ENCODE measurements at places on chromosomes 16 and 17.

DNA sequence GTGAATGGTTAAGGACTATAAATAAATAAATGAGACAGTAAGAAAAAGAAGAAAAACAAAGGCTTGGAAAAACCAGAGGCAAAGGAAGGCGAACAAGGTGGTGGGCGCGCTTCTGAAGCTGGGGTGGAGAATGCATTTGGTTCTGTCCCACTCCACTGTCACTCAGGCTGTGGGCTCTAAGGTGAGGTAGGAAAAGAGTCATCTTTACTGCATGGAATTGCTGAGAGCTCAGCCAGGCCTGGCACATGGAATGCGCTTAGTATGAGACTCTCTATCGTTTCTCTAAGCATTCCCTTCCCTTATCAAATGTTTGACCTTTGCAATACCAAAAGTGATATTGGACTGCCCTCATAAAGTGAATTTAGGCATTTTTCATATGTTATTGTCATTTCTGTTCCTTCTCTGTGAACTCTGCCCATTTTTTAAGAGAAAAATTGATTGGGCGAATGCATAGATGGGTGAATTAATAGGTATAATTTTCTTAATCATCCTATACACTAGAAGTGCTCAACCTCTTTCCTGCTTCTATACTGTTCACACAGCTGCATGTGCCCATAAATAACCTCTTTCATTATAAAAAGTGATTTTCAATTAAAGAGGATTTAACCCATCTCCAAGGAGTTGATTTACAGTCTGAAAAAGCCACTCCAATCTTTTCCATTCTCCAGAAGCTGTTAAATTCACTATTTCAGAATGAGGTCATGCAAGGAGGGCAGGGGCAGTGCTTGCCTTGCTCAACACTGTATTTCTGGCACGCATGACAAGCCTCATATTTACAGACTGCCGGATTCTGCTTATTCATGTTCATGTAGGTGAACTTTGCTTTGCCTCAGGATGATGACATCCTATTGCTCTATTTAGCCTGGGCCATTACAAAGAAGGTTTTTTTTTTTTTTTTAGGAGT lies 87.7 kb downstream of the MYH10 start:
- no peak for DNase-seq

- DNase-seq, result no peak
Measured at GRCh38 chr17:251531-251930, 70.1 kb upstream of the DOC2B start.

DNA sequence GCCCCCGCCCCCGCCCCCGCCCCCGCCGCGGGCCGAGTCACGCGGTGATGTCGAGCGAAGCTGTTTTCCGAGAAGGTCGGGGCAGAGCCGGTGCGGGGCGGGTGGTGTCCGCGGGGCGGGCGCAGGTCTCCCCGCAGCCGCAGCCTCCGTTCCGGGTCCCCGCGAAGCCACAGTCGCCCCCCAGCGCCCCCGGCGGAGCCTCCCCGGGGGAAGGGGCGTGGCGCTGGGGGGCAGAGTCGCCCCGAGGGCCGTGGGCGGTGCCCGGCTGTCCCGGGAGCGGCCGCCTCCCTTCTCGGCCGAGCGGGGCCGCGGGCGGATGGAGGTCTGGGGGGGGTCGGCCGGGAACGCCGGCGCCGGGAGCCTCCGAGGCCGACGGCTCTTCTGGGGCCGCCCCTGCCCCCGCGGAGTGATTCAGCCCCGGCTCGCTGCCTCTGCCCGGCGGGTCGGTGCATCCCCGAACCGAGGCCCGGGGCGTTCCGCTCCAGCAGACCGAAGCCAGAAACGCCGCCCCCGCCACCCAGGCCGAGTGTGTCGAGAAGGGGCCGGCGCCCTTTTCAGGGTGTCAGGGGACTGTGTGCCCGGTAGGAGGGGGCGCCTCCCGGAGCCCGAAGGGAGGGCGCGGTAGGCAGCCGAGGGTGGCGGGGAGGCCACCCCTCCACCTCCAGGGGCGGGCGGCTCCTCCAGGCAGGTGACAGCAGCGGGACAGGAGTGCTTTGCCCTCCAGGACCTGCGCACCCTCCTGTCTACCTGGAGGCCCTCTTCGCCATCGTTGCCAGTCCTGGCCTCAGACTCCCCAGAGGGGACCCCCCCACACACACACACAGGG lies 1.7 kb downstream of the METRNL start:
- no peak for DNase-seq

DNA sequence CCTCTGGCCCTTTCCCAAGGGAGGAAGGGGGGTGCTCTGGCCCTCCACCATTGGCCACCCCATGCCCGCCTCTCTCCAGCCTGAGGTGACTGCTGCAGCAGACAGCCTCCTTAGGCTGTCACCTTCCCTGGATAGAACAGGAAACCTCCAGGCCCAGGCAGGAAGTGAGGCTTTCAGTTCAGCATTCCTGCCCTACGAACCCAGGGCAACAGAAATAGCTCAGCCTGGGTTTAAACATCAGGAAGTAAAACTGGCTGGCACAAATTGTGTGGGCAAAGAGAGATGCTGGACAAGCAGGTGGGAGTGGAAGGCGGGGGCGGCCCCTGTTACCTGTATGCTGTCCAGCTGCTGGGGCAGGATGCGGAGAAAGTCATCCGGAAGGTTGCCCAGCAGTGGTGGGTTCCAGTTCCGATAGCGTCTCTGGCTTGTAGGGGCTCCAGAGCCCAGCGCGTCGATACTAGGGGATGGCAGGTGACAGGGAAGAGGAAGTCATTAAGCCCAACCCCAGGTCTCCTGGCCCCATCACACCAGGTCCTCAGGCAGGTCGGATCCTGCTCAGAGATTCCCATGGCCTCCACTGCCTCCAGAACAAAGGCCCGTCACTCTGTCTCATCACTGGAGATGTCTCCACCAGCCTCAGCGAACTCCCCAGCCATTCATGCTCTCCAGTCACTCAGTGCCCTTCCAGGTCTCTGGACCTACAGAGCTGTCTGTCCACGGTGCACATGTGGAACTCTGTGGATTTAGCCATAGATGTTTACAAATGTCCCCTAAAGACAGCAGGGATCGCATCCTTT lies 23.6 kb upstream of the MRPS23 start:
- DNase-seq, result no peak

- no peak for DNase-seq
Measured at GRCh38 chr17:42568341-42569111, 1.6 kb downstream of the MLX start.

- DNase-seq, result peak; percentile 38
Measured at GRCh38 chr17:64028874-64029464, 8.5 kb upstream of the ICAM2 start.

- DNase-seq, result no peak
Measured at GRCh38 chr16:49660626-49661025, 195.3 kb downstream of the ZNF423 start.

DNA sequence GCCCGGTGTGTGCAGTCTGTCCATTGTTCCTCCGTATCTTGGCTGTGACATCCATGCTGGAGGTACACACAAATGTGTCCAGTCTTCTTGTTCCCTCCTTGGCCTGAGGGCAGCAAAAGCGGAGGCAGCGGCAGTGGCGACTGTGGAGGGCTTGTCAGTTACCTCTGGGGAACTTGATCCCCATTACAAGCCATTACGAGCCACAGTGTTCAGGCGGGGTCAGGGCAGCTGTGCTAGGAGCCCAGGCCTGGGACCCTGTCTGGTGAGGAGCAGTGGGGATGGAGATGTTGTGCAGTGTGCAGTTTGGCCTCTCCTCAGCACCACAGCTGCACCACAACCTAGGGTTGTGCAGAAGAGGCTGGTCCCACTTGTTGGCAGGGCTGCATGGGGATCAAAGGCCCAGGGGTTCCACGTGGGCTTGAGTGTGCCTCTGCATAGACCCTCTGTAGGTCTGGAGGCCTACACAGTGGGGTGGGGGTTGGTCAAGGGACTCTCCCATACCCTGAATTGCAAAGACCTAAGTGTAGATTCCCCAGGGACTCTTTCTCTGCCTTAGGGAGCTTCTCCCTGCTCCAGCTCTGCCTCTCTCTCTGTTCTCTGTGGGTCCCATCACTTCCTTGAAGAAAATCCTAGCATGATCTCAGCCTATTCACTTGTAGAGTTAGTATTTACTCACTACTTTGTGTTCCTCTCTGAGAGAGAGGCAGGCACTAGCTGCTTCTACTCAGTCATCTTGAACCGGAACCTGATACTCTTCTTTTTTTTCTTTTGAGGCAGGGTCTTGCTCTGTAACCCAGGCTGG lies 58.8 kb downstream of the SLFN11 start:
- DNase-seq, result no peak

DNA sequence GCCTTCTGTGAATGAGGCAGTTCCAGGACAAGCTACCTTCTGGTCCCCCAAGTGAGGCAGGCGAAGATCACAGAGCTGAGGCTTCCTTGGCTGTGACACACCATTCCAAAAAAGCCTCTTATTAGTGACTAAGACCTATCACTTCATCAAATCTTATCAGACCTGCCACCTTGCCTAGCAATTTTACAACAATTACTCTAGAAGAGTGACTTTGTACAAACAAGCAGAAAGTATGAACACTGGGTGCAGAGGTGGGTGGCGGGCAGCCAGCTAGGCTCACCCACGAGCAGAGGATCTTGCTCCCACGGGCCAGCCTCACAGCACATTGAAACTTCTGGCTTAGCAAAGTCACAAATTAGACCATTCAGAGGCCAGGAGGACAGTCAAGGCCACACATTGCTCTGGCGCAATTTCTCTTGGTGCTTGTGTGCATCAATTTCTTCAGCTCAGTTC lies 2.2 kb upstream of the ICAM2 start:
- no peak for DNase-seq

DNA sequence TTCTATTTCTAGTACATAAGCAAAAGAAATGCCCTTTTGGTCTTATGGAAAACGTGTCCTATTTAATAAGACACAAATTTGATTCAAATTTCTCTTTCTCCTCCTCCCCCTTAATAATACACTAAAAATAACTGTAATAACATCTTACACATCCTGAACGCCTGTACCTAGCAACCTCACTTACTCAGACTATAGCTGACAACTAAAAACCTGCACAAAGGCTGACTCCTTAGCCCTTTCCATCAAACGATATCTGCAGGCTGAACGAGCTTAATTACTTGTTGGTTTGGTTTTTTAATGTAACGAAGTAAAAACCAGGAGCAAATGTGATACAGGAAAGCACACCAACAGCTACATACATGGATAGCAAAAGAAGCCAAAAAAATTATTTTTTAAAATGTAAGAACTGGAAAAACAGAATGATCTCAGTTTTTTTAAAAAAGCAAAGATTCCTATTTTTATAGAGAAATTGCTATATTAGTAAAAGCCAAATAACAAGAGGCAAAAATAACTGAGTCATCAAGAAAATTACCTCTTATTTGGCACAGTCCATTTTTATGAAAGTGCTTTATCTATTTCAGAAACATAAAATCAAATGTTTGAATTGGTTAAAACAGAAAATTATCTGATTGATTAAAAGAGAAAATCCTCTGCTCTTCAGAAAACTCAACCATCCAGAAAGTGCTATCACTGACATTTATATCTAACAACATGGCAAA lies 23.5 kb downstream of the ADCY9 start:
- DNase-seq, result no peak

- DNase-seq, result no peak
Measured at GRCh38 chr17:4836221-4836620, 3.1 kb downstream of the MINK1 start.

DNA sequence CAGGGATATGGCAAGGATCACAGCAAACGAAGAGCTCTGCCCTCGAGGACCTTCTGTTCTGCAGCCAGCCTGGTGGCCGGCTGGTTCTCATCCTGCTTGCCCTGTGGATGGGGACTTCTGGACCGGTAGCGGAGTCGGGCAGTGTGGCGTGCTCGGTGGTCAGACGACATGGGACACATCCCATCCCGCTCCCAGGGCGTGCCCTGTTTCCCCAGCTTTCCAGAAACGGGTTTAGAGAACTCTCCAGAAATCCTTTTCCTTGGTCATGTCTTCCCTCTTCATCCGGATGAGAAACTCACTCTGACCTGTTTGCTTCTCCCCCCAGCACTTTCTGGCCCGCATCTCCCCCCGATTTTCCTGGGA lies 115.8 kb downstream of the OR1D5 start:
- DNase-seq, result no peak

- DNase-seq, result peak; percentile 48
Measured at GRCh38 chr17:68613739-68614298, 12.7 kb upstream of the FAM20A start.

- DNase-seq, result peak; percentile 23
Measured at GRCh38 chr17:2904135-2904534, 107.9 kb downstream of the RAP1GAP2 start.

GRCh38 chr17:1956134-1956533 lies 69.0 kb downstream of the RTN4RL1 start:
- no peak for DNase-seq

GRCh38 chr16:47018223-47018891 lies 44.9 kb upstream of the DNAJA2 start:
- DNase-seq, result peak; percentile 35

GRCh38 chr16:19659554-19659953 lies 58.5 kb downstream of the KNOP1 start:
- no peak for DNase-seq

DNA sequence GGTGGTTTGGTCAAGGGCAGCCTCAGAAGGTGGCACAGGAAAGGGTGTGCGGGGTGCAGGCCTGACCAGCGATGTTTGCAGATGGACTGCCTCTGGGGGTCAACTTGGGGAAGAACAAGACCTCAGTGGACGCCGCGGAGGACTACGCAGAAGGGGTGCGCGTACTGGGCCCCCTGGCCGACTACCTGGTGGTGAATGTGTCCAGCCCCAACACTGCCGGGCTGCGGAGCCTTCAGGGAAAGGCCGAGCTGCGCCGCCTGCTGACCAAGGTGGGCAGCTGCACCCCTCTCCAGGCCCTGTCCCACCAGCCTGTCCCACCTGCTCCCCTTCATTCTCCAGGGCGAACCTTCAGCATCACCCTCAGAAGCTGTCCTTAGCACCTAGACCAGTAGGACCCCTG lies 12.5 kb downstream of the DHODH start:
- peak; percentile 8 for DNase-seq

- no peak for DNase-seq
Measured at GRCh38 chr17:74177018-74177450, 26.4 kb upstream of the RPL38 start.

GRCh38 chr16:72111657-72112451 lies 18.2 kb downstream of the DHX38 start:
- DNase-seq, result no peak

DNA sequence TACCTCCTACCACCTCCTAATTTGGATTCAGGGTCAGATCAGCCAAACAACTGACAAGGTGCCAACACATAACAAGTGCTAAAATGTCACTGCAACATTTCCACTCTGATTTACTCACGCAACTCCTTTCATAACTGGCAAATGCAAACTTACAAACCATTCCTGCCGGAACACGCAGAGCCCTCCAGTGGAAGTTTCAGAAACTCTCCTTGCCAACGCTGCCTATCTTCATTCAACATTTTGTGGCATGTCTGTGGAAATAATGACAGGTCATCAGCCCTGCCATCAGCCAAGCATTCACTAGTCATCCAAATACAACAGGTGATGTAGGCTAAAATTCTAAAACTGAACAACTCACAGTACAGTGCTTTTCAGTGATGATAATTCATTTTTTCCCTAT lies 37.7 kb upstream of the OR3A1 start:
- DNase-seq, result no peak

DNA sequence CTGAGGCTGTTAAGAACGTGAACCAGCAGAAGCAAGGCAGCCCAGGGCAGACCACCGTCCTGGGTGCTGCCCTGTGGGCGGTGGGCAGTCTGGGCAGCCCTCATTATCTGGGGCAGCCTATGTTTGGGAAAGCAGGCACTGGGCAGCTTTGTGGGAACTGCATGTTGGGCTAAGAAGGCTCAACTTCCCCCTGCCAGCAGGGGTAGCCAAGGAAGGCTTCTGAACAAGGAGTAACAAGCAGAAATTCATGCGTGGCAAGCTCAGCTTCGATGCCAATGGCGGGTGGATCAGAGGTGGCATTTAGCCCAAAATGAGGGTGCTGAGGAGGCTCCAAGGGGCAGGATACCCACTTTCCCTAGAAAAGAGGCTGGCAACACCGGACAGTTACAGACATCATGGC lies 42.7 kb upstream of the METRNL start:
- DNase-seq, result no peak

Data from neuronal stem cell (in vitro differentiated cells).